Activated CD4-positive, alpha-beta T cell treated with anti-CD3 and anti-CD28 coated beads, Interleukin-2, amount 50 U/mL, for 48 hours (primary cell): ENCODE measurements at places on chromosomes 5 and 9.

DNA sequence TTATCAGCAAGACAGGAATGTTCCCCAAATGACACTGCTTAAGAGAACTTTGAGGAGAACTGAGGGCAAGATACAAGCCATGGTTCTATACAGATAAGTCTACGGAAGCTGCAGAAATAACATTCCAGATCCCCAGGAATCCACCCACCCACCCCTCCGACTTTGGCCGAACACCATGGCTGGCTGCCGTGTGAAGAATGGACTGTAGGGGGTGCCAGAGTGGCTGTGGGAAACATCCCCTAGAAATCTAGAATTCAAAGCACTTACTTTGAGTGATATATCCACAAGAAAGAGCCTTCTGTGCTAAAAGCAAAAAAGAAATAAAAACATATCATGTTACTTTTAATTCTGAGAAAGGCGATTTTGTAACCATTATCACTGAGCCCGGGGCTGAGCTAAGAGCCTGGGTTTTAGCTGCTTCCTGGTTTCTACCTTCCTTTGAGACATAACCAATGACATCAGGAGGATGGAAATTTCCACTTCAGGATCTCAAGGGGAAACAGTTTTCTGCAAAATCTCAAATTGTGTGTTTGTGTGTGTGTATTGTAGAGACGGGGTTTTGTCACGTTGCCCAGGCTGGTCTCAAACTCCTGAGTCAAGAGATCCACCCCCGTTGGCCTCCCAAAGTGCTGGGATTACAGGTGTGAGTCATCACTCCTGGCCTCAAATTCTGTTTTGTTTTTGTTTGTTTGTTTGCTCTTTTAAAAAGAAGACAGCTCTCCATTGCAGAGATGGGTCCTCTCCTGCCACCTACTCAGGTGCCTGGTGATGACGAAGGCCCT lies 36.4 kb downstream of the GGTA1 start:
- peak; percentile 47 for DNase-seq

GRCh38 chr9:70114898-70115297 lies 71.2 kb downstream of the MAMDC2 start:
- DNase-seq: no peak

- no peak for DNase-seq
These were observed 25.0 kb downstream of the FAM163B start for GRCh38 chr9:133584167-133584558.

- DNase-seq: no peak
These were observed 35.1 kb upstream of the NDFIP1 start for GRCh38 chr5:142073362-142073988.

- peak; percentile 84 for DNase-seq
These were observed 169.8 kb upstream of the RAI14 start for GRCh38 chr5:34486160-34486848.
